ENCODE measurements at places on chromosomes 1 and 21. TPM values are rescaled to one million over a fixed set of nuclear protein-coding genes. Genes with fewer than 3 reads are reported as not detected.

- no peaks in the 10 kb centered on the region for H3K4me1 ChIP-seq
- DNase-seq, result no peak
- H3K27me3 ChIP-seq, result no peaks in the 10 kb centered on the region
- H3K27ac ChIP-seq, result no peak overlapping the region
Observed at GRCh38 chr1:47772960-47773682, 224.1 kb downstream of the TRABD2B start.

Gene RSPH1
- 10.3 TPM for total RNA-seq

GRCh38 chr1:23506376-23507107, 22.6 kb upstream of the ASAP3 start:
- H3K27me3 ChIP-seq, result no peaks in the 10 kb centered on the region
- no peak overlapping the region for H3K27ac ChIP-seq

Gene CNST
- total RNA-seq, result 24.5 TPM

Gene NUP210L
- total RNA-seq, result 0.30 TPM

Gene ATP6V1G3
- not detected for total RNA-seq

DNA sequence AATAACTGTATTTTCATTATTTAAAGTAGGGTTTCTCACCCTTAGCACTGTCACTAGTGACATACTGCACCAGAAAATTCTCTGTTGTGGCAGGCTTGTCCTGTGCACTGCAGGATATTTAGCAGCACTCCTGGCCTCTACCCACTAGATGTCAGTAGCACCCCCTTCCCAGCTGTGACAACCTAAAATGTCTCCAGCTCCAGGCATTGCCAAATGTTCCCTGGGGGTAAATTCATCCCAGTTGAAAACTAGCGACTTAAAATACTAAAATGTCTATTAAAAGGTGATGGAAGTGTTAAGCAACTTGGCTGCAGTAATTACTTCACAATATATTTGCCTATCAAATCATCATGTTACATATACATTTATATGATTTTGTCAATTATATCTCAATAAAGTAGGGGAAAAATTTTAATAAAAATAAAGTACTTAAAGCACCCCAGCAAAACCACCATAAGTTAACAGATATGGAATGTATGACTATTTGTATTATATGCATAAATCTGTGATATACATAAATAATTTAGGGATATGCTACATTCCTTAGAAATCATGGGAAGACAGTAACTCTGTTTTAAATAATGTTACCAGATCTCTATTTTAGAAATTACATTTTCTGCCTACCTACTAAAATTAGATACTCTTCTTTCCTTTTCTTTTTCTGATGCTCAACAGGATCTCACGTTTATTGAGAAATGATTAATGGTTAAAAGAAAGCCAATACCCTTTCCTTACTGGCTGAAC, 74.6 kb downstream of the ARID4B start:
- H3K27me3 ChIP-seq, result no peaks in the 10 kb centered on the region
- no peak overlapping the region for H3K27ac ChIP-seq
- no peak overlapping the region for H3K4me3 ChIP-seq
- no peaks in the 10 kb centered on the region for H3K36me3 ChIP-seq
- H3K4me1 ChIP-seq, result peaks cover 9% of the 10 kb centered on the region

Gene LSM10
- 54.6 TPM for total RNA-seq

DNA sequence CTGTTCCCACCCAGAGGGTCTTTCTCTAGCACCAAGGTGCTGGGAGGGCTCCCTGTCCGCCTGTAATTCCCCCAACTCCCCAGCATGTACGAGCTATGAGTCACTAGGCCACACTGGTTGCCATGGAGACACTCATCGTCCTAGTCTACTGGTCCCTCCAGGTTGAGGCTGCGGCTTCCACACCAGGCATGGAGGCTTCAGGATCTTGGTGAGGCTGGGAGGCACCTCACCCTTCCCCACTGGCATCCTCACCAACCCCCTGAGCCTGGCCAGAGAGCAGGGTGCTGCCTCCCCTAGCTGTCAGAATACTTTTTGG, 75.6 kb upstream of the KAZN start:
- H3K4me3 ChIP-seq, result no peak overlapping the region
- H3K4me1 ChIP-seq, result no peaks in the 10 kb centered on the region
- no peaks in the 10 kb centered on the region for H3K27me3 ChIP-seq

GRCh38 chr1:2610036-2610959, 22.5 kb downstream of the MMEL1 start:
- H3K27ac ChIP-seq, result no peak overlapping the region
- peak overlapping the region; percentile 39 for H3K4me3 ChIP-seq
- DNase-seq, result peak; percentile 50
- H3K4me1 ChIP-seq, result peaks cover 5% of the 10 kb centered on the region

- H3K4me1 ChIP-seq, result no peaks in the 10 kb centered on the region
- no peak overlapping the region for H3K27ac ChIP-seq
- H3K27me3 ChIP-seq, result no peaks in the 10 kb centered on the region
Observed at GRCh38 chr1:172756024-172756423, 97.1 kb downstream of the FASLG start.

DNA sequence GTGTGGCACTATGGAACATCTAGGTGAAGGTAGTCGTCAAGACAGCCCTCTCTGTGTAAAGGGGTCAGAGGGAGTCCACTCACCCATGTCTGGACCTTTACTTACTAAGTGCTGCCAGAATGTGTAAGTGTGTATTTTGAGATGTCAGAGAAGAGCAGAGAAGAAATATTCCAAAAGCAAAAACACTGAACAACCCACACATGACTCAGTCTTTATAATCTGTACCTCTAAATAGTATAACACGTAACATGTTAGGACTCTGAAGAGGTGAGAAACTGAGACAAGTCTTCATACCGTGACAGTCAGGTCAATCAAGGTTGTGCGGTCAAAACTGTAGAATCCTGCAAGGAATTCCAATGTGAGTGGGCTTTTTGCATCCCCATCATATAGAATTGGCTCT, 555.2 kb downstream of the LMO4 start:
- no peak for DNase-seq
- no peak overlapping the region for H3K4me3 ChIP-seq
- no peaks in the 10 kb centered on the region for H3K27me3 ChIP-seq
- no peak overlapping the region for H3K27ac ChIP-seq
- no peaks in the 10 kb centered on the region for H3K36me3 ChIP-seq

GRCh38 chr1:200330741-200331428, 79.0 kb downstream of the ZNF281 start:
- no peak overlapping the region for H3K4me3 ChIP-seq
- H3K27me3 ChIP-seq, result no peaks in the 10 kb centered on the region
- no peaks in the 10 kb centered on the region for H3K4me1 ChIP-seq
- no peak for DNase-seq
- H3K36me3 ChIP-seq, result no peaks in the 10 kb centered on the region

DNA sequence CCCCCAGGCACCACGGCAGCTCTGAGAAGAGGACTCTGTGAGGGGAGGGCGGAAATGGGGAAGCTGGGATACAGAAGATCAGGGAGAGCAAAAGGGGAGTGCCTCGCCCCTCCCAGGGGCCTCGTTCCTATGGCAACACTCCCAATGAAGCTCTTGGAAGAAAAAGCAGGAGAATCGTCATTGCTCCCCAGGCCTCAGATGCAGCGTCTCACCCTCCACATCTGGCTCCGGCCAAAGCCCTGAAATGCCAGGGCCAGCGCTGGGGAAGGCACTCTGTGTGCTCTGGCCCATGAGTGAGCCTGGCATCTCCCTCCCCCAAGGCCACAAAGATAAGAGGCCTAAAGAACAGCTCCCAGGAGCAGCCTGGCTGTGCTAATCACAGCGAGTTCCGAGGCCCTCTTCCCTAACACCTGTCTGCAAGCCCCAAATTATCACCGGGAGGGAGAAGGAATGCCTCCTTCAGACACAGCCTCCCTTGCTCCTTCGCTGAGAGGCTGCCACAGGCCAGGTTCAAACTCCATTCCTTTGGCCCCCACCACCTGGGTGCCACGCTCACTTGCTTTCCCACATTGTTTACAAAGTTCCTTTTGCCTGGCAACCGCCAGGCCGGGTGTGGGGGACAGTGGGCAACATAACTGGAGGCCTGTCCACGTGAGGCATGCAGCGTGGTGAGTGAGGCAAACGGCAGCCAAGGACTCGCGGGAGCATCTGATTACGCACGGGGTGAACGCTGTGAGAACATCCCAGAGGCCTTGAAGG, 27.8 kb downstream of the ECE1 start:
- no peak for DNase-seq
- H3K36me3 ChIP-seq, result no peaks in the 10 kb centered on the region
- no peak overlapping the region for H3K4me3 ChIP-seq

- H3K4me1 ChIP-seq, result no peaks in the 10 kb centered on the region
- H3K27me3 ChIP-seq, result no peaks in the 10 kb centered on the region
- H3K36me3 ChIP-seq, result no peaks in the 10 kb centered on the region
- peak; percentile 39 for DNase-seq
- no peak overlapping the region for H3K4me3 ChIP-seq
Observed at GRCh38 chr1:179824265-179824664, 53.3 kb downstream of the TOR1AIP2 start.

GRCh38 chr1:86841116-86841515, 72.8 kb downstream of the SELENOF start:
- DNase-seq, result no peak
- no peak overlapping the region for H3K4me3 ChIP-seq
- H3K4me1 ChIP-seq, result no peaks in the 10 kb centered on the region

DNA sequence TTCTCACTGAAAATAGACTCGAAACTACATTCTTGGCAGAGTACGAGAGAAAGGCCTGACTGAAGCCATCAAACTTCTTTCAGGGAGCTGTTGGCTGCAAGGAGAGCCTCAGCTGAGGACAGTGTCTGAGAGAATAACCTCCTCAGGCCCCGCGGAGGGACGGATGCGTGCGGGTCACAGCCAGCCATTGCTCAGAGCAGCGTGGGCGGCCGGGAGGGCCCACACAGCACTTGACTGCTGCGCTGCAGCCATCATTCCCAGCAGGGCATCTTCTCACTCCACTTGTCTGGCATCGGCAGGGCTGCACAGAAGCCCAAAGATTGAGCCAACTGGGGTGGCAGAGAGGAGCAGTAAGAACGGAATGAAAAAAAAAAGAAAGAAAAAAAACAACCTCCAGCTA, 113.5 kb downstream of the XCL2 start:
- H3K4me1 ChIP-seq, result no peaks in the 10 kb centered on the region
- H3K4me3 ChIP-seq, result no peak overlapping the region
- no peak overlapping the region for H3K27ac ChIP-seq
- H3K27me3 ChIP-seq, result no peaks in the 10 kb centered on the region
- no peak for DNase-seq

DNA sequence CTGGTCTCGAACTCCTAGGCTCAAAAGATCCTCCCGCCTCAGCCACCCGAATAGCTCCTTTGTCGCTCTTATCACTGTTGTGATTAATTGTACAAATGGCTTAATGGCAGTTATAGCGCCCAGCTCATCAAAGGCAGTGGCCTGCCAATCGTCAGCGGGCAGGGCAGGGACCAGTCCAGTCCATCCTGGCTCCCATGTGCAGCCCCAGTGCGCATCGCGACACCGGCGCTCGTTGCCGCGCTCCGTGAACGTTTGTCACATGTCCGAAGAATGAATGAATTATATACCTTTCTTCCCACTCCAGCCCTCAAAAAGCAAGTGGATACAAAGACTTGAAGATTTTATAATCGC, 18.4 kb downstream of the MTX1 start:
- no peaks in the 10 kb centered on the region for H3K27me3 ChIP-seq
- H3K4me3 ChIP-seq, result peak overlapping the region; percentile 30
- peak overlapping the region; percentile 86 for H3K27ac ChIP-seq
- peak; percentile 57 for DNase-seq
